Right renal pelvis (tissue), 4 donors: ENCODE measurements at places on chromosomes 7 and 10.

DNA sequence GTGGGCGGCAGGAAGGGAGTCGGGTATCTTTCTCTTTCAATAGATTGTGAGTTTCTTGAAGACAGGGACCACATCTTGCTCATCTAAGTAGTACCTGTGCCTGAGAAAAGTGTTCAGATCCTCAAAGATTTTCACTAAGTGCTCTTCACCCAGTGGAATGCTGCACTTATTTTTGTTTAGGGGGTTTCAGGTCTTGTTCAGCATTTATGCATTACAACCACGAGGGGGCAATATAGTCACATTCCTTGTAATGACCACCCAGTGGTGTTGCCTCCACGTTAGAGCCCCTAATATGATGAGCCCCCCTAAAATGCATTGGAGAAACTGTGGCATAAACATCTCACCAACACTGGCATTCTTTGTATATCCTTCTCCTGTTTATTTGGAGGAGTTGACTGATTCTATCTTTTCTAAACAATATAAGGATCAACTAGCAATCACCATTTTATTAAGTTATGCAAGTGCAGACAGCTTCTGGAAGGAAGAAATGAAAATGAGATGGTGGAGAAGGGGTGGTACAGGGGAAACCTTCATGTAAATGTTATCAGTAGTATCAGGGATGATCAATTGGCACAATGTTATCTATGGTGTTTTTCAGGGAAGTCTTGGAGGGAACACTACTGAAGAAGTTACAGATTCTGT lies 3.1 kb upstream of the PAPSS2 start:
- no peak for DNase-seq

GRCh38 chr10:103595933-103596726 lies 102.6 kb downstream of the NEURL1 start:
- DNase-seq = no peak

DNA sequence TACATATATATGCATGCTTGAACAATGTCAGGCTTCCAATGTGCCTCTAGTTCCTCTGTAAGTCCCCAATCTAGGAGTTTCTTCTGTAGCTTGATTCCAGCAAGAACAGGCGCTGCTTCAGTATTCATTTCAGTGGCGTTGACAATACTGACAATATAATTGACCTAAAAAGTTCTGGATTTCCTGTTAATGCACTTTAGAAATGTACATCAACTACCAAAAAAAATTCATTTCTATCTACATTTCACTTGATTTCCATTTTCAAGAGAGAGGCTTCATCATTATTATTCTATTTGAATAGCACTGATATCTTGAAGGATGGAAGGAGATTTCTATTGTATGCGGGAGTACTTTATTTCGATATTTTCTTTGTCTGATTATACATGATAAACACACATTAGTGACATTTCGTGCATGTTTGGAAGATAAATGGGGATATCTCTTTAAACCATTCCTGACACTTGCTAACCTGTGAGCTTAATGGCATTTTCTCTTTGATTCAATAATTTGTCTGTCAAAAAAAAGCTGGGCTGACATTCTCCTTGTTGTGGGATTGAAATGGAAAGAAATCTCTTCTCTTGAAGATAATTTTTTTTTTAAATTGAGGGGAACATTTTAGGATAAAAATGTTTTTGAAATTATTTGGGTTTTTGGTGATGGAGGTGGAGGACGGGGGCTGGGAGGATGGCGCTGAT lies 568.2 kb downstream of the LRMDA start:
- DNase-seq = no peak

GRCh38 chr10:42422911-42423310 lies 215.5 kb downstream of the ZNF33B start:
- DNase-seq = no peak

- DNase-seq = no peak
Measured at GRCh38 chr10:12235796-12236195, 39.8 kb downstream of the CDC123 start.

- DNase-seq = no peak
Measured at GRCh38 chr7:309586-310228, 19.7 kb downstream of the FOXL3 start.

DNA sequence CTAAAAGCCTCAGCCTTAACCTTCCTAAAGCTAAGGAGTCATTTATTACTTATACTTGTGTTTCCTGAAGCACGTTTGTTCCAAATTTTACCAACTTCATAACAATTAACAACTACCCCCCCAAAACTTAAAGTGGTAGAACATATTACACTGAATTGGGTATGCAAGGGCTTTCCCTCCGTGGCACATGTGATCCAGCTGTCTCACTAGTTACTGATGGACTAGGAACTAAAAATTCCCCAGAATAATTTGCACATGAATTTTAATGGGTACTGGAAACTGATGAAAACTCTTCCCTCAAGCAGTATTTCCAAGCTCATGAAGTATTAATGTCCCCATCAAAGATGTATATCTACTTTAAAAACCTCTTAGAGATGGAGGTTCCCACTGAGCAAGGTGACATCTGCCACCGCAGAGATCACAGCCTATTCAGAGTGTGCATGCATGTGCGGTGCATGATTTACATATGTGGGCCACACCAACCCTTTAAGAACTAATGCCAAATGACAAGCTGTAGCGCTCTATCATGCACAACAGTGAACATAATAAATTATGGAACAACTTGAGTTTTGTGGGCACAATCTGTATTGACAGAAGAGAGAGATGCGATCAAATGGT lies 139.9 kb upstream of the ADCY1 start:
- DNase-seq = no peak

DNA sequence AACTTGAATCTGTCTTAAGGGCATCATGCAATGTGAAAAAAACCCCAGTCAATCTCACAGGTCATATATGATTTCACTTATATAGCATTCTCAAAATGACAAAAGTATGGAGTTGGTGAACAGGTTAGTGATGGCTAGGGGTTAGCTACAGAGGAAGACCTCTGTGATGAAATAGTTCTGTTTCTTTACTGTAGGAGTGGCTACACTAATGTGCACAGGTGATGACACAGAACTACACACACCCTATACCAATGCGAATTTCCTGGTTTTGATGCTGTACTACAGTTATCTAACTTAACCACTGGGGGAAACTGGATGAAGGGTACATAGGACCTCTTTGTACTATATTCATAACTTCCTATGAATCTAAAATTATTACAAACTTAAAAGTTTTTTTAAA lies 541.8 kb downstream of the PARD3 start:
- DNase-seq = no peak

DNA sequence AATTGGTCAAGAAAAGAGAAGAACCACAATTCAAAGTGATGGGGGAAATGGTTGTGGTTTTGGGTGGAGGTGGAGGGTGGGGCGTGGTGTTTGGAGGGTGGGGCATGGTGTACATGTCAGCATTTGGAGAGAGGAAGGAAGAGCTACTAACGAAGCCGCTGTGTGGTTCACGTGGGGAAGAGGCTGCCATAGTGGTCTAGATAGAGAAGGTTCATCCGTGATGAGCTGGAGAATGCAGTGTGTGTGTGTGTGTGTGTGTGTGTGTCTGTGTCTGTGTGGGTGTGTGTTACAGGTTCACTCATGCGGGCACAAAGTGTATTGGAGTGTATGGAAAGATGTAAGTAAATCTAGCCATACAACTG lies 6.1 kb upstream of the VCL start:
- DNase-seq = no peak

DNA sequence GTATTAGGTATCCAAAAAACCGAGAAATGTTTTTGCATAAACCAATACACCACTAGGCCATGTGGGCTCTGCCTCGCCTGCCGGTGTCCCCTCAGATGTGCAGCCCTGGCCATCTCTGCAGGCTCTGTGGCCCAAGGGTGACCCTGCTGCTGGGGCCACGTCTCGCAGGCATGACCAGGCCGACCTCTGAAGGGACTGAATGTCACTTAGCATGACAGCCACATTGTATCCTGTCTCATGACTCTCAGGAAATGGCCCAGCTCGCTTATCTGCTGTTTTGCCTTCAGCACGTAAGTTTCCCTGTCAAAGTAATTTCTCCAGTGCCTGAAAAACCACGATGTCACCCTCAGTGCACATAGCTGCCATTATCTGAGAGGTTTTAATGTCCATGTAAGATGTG lies 49.5 kb upstream of the ZNF32 start:
- no peak for DNase-seq

GRCh38 chr7:30147785-30148184 lies 13.0 kb downstream of the MTURN start:
- no peak for DNase-seq

DNA sequence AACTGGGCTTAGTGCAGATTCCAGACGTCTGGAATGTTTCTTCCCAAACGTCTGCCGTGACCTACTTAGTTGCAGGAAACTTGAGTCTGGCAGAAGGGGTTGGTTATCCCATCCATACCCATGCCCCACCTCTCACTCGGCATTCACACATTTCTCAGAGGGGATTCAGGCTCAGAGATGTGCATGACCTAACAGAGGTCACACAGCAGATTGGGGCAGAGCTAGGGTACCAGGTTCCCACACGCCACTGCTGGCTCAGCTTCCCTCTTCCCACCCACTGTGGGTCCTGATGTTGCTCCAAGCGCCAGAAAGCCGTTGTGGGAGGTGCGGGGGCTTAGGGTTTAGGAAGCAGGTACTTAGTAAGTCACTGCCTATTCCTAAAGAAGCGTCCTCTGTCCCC lies 3.0 kb downstream of the UCMA start:
- DNase-seq = no peak

- DNase-seq = no peak
Measured at GRCh38 chr7:27526131-27526530, 136.6 kb downstream of the HIBADH start.

GRCh38 chr10:75238182-75239095 lies 2.7 kb upstream of the COMTD1 start:
- DNase-seq = no peak

- no peak for DNase-seq
Measured at GRCh38 chr7:26859720-26860119, 4.7 kb downstream of the SKAP2 start.

GRCh38 chr7:26543340-26543739 lies 251.7 kb downstream of the SNX10 start:
- no peak for DNase-seq

DNA sequence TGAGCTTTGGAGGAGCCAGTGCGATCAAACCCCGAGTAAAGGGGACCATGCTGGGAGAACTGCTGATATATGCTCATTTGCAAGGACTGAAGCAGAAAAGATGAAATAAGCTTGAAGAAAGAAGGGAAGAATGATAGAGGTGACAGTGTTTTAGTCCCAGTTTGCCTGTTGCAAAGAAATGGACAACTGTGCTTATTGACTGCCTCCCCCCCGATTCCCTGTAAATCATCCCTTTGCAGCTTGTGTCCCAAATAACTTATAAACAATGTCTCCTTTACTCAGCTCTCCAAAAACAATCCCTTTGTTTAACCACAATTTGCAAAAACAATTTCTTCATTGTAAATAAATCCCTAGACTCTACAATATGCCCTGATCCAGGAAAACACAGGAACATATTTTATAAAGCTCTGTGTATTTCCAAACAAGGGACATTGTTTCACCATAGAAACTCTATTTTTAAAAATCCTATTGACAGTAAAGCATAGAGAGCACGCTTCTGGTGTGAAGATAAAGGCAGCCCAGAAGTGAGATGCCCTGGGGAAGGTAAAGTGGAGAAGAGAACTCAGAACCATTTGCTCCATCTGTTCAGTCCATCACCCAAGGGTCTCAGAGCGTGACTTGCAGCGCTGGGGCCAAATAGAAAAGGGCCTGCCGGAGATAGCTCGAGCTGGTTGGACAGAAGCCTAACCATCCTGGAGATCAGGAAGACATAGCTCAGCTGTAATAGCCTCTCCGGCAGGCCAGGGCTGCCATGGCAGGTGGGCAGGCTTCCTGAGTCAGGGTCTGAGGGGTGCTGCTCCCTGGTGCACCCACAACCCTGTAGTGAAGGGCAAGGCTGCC lies 280.5 kb downstream of the WDR11 start:
- no peak for DNase-seq

GRCh38 chr7:108869070-108869469 lies 299.4 kb downstream of the DNAJB9 start:
- no peak for DNase-seq

DNA sequence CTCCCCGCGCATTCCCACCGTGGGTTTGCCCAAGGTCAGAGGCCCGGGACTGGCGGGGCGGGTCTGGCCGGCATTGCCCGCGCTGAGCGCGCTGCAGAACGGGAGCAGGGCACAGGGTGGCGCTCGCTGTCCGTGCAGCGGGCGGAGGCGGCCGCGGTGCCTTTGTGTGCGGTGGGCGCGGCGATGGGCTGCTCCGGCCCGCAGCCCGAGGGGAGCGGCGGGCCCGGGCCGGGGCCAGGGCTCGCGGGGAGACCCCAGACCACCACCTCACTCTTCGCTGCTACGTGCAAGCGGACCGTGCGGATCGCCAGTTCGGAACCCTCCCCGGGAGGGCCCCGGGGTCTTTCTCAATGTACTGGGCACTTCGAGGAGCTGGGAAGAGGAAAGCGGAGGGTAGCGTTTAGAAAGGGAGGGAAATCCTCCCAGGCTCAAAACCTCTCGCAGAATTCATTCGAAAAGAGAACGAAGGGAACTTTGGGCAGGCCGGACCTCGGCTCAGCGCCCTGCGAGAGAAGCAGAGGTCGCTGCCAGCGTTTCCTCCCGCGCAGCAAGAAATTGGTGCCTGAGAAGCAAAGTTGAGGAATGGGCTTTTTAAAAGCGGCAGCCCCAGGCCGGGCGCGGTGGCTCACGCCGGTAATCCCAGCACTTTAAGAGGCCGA lies 8.5 kb downstream of the SP8 start:
- DNase-seq = no peak

DNA sequence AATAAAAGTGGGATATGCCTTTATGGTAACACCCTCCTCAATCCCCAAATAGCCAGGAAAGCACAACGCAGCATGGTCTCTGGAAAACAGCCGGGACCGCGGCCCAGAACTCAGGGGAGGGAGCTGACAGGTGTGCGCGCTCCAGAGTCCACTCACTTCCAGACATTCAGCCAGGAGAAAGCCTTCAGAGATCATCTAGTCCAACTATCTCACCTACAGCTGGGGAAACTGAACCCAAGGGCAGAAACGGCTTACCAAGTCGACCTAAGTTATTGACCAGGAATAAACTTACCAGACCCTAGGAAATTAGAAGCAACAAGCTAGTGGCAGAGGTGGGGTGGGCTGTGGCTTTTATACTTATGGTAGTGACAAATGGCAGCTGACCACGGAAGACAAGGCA lies 16.4 kb downstream of the GSDME start:
- no peak for DNase-seq

GRCh38 chr7:138890499-138891445 lies 90.4 kb downstream of the KIAA1549 start:
- no peak for DNase-seq

GRCh38 chr10:126013489-126014281 lies 117.3 kb downstream of the FANK1 start:
- DNase-seq = no peak

DNA sequence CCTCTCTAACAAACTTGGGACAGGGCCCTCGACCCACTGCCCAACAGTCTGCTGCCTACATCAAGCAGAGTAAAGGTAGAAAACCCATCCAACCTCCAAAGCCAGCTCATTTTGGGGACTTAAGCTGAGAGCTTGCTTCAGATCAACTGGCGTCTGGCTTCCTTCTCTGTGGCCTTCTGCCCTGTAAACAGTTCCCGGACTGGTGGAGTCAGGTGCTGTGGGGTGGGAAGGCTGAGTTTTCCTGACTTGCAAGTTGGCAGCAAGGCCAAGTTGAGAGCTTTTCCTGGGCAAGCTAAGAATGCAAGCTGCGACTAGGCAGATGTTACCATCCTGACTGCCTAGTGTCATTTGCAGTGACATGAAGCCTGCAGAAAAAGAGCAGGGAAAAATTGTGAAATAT lies 3.7 kb downstream of the GALNT17 start:
- DNase-seq = no peak
